Esophagus mucosa (tissue), 1 donor: ENCODE measurements at places on chromosomes 5 and 9. TPM values are rescaled to one million over a fixed set of nuclear protein-coding genes. Genes with fewer than 3 reads are reported as not detected.

PHF24 gene
- total RNA-seq = 0.48 TPM

EXOSC3 gene
- 27.3 TPM for total RNA-seq

ATP6V1G1 gene
- 92.4 TPM for total RNA-seq

SPATA31A1 gene
- not detected for total RNA-seq

DNA sequence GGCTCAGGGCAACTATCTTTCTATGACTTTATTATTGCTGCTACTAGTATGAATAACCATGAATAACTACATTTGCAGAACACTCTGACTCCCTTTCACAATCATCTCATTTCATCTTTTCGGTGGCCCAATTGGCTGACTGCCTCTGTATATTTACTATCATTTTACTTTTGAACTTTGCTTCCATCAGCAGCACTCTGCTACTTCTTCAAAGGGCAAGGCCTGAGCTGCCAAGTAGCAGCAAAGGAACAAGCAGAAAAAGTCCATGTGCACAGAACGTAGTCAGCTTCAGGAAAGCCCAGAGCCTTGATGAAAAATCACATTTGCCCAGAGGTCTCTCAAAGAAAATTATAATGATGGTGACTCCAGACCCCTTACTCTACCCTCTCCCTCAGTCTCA, 214.5 kb upstream of the PUM3 start:
- no peak for ATAC-seq

DNA sequence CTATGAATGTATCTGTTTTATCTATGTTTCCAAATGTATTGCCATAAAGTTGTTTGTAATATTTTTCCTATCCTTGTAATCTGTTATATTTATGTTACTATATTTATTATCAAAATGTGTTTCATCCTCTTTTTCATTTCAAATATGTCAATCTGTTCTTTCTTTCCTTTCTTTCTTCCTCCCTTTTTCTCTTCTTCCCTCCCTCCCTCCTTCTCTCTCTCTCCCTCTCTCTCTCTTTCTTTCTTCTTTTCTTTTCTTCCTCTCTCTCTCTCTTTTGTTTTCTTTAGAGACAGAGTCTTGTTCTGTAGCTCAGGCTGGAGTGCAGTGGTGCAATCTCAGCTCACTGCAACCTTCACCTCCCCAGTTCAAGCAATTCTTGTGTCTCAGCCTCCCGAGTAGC, 91.3 kb downstream of the GTF3C4 start:
- no peak for ATAC-seq

DNA sequence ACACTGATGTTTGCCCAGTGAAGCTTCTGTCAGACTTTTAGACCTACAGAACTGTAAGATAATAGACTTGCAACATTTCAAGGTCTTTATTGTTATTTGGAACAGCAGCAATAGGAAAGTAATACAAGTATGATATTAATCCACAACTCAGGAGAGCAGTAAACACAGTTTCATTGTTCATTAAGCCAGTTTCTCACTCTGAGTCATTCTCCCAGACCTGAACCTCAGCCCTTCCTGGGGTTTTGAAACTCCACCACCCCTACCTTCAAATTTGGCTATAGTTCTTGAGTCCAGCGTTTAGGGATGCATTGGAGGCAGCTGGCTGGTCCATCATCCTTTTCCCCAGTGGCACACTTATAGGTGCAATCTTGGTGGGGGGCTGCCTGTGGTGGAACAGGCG, 203.2 kb downstream of the RAB3C start:
- no peak for ATAC-seq

- peak; percentile 28 for ATAC-seq
These were observed 61.1 kb upstream of the ARAP3 start for GRCh38 chr5:141742866-141743851.

DNA sequence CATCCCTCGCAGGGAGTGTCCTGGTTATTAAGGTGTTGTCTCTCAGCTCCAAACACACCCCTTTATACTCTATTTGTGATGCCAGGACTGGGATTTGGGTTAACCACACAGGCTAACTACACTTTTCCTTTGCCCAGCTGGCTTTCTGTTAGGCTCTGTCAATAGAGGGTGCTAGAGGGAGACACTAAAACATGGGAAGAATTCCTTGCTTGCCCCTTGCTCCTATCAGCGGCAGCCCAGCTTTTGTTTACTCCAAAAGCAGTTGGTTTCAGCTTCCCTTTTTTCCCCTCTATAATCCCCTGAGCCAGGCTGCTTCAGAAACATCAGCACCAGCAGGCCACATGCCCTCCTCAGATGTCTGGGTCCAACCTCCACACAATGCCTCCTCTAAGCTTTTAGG, 297.1 kb downstream of the KCTD16 start:
- peak; percentile 32 for ATAC-seq
